A549 treated with DMSO at 1 μM for 4 hours (cell line): ENCODE measurements at places on chromosomes 11 and 22. TPM values are rescaled to one million over a fixed set of nuclear protein-coding genes. Genes with fewer than 3 reads are reported as not detected.

OR52E8 gene
- not detected in 5 replicates for total RNA-seq

RAG1 gene
- 0.01 to 0.48 TPM (median 0.27 TPM) in 5 replicates for total RNA-seq

BATF2 gene
- total RNA-seq, result 0.87 to 1.4 TPM (median 1.1 TPM) in 5 replicates

CD3G gene
- total RNA-seq, result not detected in 5 replicates

SWAP70 gene
- 28.5 to 36.8 TPM (median 33.5 TPM) in 5 replicates for total RNA-seq

TRIM49 gene
- total RNA-seq, result not detected in 5 replicates

VWCE gene
- 0.38 to 0.77 TPM (median 0.57 TPM) in 5 replicates for total RNA-seq

CDC45 gene
- total RNA-seq, result 23.5 to 26.4 TPM (median 24.8 TPM) in 5 replicates

PDHX gene
- total RNA-seq, result 28.5 to 35.3 TPM (median 33.7 TPM) in 5 replicates

SLC22A12 gene
- total RNA-seq, result not detected in 5 replicates

TSGA10IP gene
- total RNA-seq, result not detected in 5 replicates

MYBPC3 gene
- 0.05 to 0.10 TPM (median 0.07 TPM) in 5 replicates for total RNA-seq

ZC3H7B gene
- total RNA-seq, result 22.2 to 28.5 TPM (median 26.2 TPM) in 5 replicates

CHRNA10 gene
- total RNA-seq, result 0.53 to 2.4 TPM (median 0.94 TPM) in 5 replicates

OR10D3 gene
- not detected in 5 replicates for total RNA-seq

NCF4 gene
- total RNA-seq, result not detected in 5 replicates

CTSW gene
- total RNA-seq, result 0.09 TPM in 1 of 5 replicates, not detected in the others

PHF21B gene
- 0.95 to 1.4 TPM (median 1.2 TPM) in 5 replicates for total RNA-seq

XKR3 gene
- not detected in 5 replicates for total RNA-seq

CHEK1 gene
- total RNA-seq, result 31.8 to 36.3 TPM (median 34.7 TPM) in 5 replicates

TMEM45B gene
- 0.13 to 0.27 TPM (median 0.24 TPM) in 3 of 5 replicates, not detected in the others for total RNA-seq

CD248 gene
- not detected in 5 replicates for total RNA-seq

NAALAD2 gene
- total RNA-seq, result 0.02 to 0.03 TPM in 2 of 5 replicates, not detected in the others

SLC22A8 gene
- total RNA-seq, result not detected in 5 replicates

PAMR1 gene
- 0.06 TPM in 1 of 5 replicates, not detected in the others for total RNA-seq

OPCML gene
- not detected in 5 replicates for total RNA-seq
